ENCODE measurements at places on chromosomes 1 and 21. TPM values are rescaled to one million over a fixed set of nuclear protein-coding genes. Genes with fewer than 3 reads are reported as not detected.

TTC22 gene
- 0.10 TPM for total RNA-seq

TMEM81 gene
- 4.0 TPM for total RNA-seq

CYP4A11 gene
- not detected for total RNA-seq

FCRL1 gene
- not detected for total RNA-seq
